SK-N-SH (cell line): ENCODE measurements at places on chromosomes 1 and 21.

DNA sequence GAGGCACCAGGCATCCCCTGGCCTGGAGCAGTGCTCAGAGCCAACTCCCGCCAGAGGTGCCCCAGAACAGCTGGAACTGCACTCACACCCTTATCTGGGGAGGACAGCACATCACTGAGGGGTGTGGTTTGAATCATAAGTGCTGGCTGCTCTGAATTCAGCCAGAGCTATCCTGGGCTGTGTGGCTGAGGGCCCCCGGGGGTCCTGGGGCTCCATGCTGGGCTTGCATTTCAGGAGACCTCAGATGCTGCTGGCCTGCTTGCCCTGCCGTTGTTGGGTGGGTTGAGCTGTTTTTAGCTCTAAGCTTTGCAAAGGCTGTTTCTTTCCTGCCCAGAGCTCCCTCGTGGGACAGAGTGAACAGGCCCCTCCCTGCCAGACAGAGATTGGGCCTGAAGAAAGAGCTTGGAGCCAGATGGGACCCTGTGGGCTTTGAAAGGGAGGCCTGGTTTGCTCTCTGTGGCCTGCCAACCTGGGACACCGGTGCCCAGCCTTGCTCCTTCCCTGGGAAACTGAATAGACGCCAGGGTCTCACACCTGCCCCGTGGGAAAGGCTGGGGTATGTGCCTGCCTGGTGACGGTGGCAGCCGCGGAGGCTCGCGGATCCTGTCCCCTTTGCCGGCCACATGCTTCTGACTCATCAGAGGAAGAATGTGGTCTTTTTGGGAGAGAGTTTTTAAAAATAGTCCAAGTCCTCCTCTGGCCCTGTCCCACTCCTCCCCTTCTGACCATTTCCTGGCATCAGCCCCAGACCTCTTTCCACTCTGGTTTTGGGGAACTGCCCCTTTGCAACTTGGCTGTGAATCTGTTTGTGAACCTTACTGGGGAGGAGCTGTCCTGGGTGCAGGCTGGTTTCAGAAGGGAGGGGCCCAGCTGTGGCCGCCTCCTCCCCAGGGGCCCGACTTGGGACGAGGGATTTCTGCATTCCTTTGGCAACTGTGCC, 30.0 kb downstream of the ARHGEF10L start:
- DNase-seq, result peak; percentile 60

DNA sequence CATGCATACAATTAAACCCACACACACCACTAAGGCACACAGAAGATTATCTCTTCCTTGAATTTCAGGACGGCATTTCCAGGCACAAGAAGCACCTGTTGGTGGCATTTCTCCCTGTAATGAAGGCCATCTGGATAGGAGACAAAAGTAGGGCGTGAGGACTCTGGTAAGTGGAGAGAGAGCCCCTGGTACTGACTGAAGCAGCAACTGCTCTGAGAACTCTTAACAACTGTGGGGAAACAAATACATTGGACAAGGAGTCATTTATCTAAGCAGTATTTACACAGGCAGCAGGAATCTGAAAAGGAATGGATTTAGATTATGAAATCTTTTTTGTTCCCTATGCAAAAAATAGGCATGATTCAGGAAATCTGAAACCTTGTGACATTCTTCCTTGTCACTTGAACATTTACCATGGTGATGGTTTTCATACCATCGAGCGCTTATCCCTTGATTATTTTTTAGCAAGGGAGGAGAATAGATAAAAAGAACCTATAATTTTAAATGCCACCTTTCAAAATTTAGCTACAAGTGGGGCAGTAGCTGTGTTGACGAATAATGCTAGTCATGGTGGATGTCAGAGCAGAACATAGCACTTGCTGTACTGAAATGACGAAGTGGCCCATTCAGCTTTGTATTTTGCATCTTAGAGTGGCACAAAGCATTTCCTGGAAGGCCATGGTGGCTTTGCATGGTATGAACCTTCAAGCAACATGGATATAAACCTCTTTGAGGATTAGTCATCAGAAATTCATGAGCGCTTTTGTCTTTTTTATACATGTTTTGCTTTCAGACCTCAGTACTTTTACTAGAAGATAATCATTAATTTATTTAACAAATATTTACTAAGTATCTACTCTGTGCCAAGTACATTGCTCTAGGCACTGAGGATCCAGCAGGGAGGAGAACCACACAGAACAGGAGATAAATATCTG, 362.0 kb downstream of the ADGRL2 start:
- DNase-seq, result no peak

DNA sequence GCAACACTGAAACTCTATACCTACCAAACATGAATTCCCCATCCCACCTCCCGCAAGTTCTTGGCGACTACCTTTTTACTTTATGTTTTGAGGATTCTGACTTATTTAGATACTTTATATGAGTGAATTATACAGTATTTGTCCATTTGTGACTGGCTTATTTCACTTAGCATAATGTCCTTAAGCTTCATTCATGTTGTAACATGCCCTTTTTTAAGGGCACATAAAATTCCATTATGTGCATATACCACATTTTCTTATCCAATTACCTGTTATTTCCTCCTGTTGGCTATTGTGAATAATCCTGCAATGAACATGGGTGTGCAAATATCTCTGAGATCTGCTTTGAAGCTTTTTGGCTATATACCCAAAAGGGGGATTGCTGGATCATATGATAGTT, 22.0 kb upstream of the CHIT1 start:
- DNase-seq, result no peak

DNA sequence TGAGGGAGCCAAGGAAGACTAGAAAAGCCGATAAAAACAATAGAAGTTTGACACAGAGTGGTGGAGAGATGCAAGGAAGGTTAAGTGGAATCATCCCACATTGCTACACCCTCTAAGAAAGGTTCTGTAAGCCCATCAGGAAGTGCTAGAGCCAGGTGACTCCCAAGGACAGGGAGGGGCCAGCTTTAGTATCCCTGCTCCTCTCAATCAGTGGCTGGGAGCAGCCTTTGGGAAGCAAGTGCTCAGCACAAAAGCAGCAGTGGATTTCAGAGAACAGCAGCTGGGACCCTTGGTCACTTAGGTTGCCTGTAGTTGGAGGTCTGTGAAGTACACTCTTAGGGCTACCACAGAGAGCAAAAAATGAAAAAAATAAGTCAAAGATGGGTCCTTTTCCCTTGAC, 42.5 kb downstream of the NME7 start:
- no peak for DNase-seq

DNA sequence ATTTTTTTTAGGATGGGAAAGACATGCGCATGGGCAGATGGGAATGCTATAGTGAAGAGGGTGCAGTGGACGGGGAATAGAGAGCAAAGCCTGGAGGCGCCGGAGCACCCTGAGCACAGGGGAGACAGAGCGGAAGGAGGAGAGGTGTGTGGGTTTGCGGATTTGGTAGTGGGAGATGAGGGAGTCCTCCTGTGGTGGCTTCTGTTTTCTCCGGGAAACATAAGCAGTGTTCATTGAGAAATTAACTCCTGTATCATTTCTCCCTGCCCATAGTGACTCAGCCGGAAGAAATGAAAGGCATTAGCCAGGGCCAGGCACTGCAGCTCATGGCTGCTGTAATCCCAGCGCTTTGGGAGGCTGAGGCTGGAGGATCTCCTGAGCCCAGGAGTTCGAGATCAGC, 4.7 kb upstream of the PTPRF start:
- no peak for DNase-seq

DNA sequence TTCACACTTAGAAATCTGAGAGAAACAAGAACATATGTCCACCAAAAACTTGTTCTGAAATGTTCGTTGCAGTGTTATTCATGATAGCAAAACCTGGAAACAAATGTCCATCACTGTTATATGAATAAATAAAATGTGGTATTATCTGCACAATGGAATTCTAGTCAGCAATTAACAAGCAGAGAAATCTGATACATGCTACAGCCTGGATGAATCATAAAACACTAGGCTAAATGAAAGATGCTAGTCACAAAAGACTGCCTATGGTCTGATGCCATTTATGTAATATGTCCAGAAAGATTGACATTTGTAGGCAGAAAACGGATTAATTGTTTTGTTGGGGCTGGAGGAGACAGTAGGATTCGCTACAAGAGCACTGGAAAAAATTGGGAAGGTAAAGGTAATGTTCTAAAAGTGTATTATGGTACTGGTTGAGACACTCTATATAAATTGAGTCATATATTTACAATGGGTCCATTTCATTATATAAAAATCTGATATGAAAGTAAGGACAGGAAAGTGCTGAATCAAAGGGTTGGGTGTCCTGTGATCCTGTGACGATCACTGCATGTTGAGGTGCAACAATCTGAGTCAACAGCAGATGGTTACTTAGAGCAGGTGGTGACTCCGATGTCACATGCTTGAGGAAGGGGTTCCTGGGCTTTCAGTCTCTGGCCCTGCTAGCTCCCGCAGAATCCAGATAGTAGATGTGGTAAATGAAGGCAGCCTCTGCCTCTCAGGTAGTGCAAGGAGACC, 102.1 kb upstream of the NBPF4 start:
- no peak for DNase-seq

- no peak for DNase-seq
Measured at GRCh38 chr1:150512846-150513245, 2.7 kb upstream of the FALEC start.

GRCh38 chr1:169959686-169960085, 66.0 kb upstream of the SCYL3 start:
- DNase-seq, result no peak

DNA sequence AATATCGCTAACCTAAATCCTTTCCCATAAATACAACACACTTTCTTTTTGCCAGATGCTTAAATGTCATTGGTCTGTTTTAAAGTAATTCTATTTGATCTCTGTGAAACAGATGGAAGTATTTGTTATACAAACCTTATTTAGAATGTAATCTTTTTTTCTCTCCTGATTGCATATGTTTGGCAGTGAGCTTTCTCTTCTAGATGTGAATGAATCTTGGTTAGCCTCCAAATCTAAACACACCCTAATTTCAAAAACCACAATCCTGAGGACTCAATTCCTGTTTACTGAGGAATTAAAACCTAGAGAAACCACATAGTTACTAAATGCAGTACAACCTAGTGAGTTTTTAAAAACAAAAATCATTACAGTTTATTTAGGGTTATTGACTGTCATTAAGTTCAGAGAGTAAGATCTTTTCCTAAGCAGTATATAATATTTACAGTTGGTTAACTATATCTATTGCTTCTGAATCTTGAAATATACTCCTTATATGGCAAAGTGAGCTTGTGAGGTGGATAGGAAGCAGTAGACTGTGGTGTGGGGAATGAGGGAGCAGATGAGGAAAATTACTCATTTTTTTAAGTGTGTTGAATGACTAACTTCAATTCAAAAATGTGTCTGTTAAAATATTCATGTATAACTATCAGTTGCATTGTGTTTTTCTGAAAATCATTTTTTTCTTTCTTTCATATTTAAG, 218.7 kb downstream of the FMN2 start:
- DNase-seq, result no peak

- no peak for DNase-seq
Measured at GRCh38 chr1:45730075-45730779, 20.2 kb downstream of the IPP start.

- DNase-seq, result no peak
Measured at GRCh38 chr21:29638138-29638537, 301.7 kb downstream of the GRIK1 start.

GRCh38 chr1:91673613-91674012, 173.0 kb downstream of the CDC7 start:
- DNase-seq, result no peak

DNA sequence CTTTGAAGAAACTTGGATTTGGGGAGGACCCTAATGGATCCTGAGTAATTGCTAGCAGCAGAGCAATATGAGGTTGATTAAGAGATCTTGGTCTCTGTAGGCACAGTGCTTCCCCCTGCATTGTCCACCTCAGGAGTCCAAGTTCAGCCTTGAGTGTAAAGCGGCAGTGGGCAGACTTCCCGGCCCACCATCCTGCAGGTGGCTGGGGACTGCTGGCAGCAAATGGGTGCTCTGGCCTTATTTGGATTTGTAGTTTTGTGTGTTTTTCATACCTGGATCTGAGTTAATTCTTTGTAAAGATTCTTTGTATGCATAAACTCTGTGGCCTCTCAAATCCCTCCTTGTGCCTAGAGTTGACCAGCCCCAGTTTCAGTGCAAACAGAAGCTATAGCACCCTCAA, 7.6 kb downstream of the BARHL2 start:
- DNase-seq, result no peak

DNA sequence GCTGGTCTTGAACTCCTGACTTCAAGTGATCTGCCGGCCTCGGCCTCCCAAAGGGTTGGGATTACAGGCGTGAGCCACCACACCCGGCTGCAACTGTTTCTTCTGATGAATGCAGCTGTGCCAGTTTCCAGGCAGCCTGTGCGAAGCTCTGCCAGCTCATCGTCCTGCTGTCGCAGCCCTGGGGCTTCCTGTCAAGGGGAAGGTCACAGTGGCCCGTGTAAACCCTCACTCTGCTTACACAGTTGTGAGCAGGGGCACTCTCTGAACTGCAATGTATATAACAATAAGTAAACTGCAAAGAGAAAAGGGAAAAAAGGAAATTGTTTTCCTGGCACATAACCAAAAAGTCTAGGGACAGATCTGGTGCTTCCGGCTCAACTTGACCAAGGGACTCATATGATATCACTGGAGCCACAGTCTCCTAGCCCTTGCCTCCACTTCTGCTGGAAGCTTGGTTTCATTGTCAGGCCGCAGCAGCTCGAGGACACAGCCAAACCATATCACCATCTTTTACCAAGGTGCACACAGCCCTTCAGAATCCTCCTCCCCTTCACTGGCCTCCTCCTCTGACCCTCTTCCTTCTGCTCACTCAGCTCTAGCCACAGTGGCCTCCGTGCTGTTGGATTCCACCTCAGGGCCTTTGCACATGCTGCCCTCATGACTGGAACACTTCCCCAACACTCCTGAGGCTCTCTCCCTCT, 22.8 kb upstream of the LBR start:
- DNase-seq, result no peak

DNA sequence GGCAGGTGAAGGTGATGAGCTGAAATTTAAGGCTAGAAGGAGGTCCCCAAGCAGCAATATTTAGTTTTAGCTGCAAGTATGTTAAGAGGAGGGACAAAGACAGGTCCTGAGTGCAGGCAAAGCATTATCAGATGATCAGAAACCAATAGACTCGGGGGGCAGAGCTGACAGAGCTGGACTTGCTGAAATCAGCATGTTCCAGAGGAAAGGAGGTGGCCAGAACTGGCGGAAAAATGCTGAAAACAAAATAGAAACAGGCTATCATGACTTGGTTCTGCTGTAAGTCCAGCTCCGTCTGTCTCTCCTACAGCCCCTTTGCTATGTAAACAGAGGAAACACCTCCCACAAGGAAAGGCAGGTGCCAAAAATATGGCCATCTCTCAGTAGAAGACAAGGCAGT, at the start of gene CD5L:
CD5L (minus strand) TSS at position 101 of the 400 bp plus-strand sequence. CDS start 107 bp downstream, outside the sequence.
- no peak for DNase-seq

- no peak for DNase-seq
Measured at GRCh38 chr1:9111957-9112356, 16.9 kb downstream of the GPR157 start.
